ENCODE measurements at places on chromosomes 5 and 9. TPM values are rescaled to one million over a fixed set of nuclear protein-coding genes. Genes with fewer than 3 reads are reported as not detected.
A peak's percentile ranks its signal among the peaks of the same experiment; 100 is the strongest.

- DNase-seq, result peak; percentile 23
Measured at GRCh38 chr9:91207729-91208418, 153.8 kb downstream of the AUH start.

The PTPN3 gene
- 33.7 TPM for polyA plus RNA-seq

DNA sequence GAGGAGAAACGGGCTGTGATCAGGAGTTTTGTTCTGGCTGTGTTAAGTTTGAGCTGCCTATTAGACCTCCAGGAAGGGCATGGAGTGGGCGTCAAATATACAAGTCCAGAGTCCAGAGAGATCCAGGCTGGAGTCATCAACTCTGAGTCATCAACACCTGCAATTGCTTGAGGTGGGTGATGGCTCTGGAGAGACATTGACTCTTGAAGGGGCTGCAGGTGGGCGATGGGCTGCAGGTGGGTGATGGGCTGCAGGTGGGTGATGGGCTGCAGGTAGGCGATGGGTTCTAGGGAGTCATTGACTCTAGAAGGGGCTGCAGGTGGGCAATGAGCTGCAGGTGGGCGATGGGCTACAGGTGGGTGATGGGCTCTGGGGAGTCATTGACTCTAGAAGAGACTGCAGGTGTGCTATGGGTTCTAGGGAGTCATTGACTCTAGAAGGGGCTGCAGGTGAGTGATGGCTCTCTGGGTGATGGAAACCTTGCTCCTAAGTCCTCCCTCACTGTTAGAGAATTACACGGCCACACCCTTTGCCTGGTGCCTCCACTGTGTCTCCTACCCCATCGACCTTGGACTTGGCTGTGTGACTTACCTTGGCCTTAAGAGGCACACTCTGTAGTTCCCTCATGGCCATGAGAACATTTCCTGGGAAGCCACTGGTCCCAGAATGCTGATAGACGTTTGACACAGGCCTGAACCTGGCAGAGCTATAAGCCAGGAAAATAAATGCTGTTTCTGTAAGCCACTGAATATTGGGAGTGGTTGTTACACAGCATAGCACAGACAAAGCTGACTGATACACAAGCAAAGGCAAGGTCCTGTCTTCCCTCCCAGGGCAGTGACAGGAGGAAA lies 10.4 kb upstream of the FIBCD1 start:
- DNase-seq, result no peak

GRCh38 chr9:134059661-134060395 lies 8.0 kb downstream of the BRD3 start:
- DNase-seq, result peak; percentile 33

GRCh38 chr5:107306594-107306993 lies 364.1 kb downstream of the EFNA5 start:
- no peak for DNase-seq
